ENCODE measurements at places on chromosomes 12 and 14.

GRCh38 chr14:51847489-51847796 is 13.0 kb upstream of the GNG2 start:
- DNase-seq = no peak

DNA sequence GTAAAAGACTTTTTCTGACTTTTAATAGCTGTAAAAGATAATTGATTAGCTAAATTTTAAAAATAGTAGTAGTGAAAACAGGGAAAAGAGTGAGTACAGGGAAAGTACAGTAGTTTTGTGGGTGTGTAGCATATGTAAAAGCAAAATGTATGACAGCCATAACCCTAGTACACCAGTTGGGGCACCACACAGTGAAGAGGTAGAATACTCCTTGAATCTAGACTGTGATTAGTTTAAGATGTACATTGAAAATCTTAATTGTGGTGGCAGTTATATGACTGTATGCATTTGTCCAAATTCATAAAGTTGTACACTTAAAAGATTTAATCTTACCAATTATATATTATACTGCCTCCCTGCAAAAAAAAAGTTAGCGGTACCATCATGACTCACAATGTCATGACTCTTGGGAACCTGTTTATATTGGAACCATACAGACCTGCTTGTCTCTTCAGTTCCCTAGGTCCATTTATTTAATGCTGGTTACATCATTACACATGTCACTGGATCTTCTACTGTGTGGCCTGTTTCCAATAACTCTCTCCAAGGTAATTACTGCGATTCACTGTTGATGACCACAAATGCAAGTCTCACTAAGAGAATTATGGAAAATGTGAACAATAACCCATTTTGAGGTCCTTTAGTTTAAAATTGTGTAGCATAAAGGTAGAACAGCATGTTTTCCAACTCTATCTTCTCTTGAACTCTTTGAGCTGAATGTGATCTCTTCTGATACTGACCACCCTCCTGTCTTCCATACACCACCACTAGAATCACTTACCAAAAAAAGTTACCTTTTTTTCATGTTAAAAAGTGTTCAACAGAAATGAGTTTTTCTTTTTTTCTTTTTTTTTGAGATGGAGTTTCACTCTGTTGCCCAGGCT is 264.2 kb upstream of the AMIGO2 start:
- no peak for DNase-seq

DNA sequence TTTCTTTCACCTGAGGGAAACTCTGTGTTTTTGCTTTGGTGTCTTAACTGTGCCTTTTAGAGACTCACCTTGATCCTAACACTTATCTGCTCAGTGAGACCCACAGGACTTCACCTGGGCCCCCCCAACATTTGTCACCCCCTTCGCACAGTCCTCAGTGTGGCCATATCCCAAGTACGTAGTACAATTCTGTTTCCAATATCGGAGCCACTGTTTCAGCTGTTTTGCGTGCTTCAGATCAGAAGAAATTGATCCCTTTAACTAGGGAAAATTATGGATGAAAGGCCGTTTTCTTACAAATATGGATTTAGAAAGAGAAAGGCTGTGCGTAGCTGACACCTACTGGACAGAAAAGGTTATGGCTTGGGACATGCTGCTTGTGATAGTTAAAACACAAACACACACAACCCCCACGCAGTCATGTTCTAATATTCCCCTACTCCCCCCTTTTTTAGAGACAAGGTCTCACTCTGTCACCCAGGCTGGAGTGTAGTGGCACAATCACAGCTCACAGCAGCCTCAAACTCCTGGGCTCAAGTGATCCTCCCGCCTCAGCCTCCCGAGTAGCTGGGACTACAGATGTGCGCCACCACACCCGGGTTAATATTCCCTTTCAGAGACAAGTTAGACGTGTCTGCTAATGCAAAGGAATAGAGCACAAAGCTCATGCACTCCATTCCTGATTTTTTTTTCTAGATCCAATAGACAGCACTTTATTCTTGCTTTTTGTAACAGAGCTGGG is 3.6 kb upstream of the SLC7A8 start:
- peak; percentile 74 for DNase-seq

DNA sequence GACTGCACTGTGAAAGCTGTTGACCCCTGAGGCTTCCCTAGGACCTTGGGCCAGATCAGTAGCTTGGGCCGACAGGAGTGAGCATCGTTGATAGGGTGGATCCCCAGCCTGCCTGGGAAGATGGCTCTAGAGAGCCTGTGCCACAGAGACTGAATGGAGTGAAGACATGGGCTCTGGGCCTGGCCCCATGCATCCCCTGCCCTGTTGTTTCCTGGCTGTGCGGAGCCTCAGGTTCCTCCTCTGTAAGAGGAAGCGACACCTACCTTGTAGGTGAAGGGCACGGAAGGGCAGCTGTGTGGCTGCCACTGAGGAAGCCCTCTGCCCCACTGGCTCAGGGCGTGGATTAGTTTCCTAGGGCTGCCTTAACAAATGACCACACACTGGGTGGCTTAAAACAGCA is 23.9 kb downstream of the PLEKHG3 start:
- no peak for DNase-seq

- DNase-seq = no peak
Observed at GRCh38 chr12:75271576-75271975, 58.5 kb downstream of the CAPS2 start.

DNA sequence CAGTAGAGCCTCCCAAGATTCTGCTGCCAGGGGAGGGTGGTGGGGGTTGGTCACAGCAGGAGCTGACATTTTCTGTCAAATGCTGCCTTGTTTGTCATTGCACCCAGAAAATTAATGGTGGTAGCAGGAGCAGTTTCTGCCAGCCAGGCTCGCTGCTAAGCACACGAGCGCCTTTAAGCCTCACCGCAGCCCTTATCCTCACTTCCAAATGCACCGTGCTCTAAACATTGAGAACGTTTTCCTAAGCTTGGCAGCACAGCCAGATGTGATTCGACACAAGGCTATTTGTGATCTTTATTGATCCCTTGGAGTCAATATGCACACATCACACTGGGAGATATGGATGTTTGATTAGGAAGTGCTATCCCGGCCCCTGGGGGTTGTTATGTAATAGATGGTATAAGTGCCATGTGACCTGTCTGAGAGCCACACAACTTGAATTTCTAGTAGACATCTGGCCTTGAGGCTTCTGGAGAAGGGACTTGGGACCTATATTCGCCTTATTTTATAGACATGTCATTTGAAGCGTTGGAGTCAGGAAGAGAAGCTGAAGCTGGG is 31.6 kb upstream of the BEGAIN start:
- DNase-seq = no peak

DNA sequence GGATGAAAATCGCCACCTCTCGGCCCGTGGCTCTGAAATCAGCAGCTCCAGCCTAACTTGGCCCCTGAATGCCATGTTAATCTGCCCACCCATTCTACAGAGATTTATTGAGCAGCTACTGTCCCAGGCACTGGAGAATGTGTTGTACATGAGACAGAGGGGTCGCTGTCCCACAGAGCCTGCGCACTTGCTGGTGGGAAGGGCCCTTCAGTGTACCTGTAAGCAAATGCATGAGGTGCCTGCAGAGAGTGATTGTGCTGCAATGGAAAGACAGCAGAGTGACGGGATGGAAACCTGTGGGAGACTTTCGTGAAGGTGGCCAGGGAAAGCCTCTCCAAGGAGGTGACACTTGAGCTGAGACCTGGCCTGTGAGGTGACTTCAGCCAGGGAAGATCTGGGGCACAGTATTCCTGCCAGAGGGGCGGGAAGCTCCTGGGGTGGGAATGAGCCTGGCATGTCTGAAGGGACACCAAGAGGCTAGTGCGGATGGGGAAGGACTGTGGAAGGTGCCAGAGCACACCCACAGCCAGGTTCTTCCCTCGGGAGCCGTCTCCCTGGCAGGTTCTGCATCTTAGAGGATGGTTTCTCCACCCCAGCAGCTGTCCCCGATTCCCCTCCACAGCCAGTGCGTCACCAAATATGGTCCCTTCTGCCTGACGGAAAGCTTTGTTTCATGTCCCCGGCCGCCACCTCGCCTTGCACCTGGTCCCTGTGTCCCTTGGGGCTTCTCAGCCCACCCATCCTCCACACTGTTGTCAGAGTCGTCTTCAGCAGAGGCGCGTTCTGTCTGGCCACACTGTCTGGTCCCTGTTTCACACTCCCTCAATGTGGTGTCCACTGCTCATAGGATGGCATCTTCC is 8.7 kb downstream of the SMIM41 start:
- DNase-seq = no peak

GRCh38 chr12:22299294-22299912 is 35.1 kb downstream of the ST8SIA1 start:
- DNase-seq = no peak

DNA sequence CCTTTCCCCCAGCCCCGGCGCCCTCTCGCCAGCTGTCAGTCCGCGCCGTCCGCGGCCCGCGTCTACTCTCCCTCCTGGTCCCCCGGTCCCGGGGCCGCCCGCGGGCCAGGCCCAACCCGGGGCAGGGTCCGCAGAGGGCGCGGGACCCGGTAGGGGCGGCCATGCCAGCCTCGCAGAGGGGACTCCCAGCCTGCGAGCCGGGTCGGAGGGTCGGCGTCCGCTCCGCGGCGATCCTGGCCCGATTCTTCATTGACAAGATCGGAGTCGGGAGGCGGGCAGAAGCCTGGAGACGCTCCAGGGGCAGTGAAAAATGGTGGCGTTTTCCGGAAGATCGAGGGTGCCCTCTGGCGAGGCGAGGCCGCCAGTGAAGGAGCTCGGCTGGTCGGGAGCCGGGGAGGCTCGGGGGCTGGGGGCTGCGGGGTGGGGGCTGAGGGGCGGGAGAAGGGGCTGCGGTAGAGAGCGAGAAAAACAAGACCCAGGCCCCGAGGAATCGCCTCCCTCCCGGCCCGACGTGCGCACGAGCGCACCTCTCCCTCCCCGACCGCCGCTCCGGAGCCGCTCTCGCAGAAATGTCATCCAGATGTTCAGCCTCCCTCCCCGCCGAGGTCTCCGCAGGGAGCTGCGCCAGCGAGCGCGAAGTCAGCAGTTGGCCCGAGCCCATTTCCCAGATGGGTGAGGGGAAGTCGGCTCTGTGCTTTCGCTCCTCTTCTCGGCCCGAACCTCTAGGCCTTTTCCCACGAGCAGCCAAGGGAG is 647 bp upstream of the TGFB3 start:
- peak; percentile 79 for DNase-seq
